ENCODE measurements at places on chromosomes 1 and 21.

DNA sequence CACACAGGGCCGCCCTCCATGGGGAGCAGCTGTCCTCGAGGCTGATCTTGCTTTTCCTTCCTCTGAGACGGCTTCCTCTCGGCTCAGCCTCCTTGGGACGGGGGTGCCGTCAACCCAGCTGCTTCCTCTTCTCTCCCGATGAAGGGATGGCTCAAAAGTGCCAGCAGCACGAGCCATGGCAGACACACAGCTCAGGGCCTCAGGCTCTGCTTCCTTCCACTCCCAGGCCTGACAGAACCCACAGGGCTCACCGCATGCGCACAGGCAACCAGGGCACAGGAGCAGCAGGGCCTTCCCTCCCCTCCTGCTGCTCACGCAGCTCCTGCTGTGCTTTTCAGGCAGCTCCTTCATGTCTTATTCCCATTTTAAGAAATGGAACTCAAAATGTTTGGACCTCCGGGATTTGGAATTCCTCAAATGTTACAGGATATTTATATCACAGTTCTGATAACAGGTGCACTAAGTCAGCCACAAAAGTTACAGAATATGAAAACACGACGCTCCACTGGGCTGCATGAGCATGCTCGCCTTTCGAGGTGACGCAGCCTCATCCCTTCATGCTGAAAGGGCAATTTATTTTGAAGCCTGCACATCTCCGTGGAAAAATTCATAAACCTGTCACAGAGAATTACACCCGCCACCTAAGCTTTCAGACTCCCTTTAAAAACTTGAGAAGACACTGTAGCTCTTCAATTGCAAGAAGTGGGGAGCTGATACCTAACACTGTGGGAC is 84.4 kb downstream of the HSF2BP start:
- DNase-seq: no peak

GRCh38 chr1:202130816-202131522 is 8.3 kb downstream of the GPR37L1 start:
- DNase-seq: no peak

GRCh38 chr1:241519308-241520079 is at the start of gene FH:
FH (minus strand) TSS chr1:241519755; CDS start chr1:241519722, 33 bp downstream.
- DNase-seq: peak; percentile 92

DNA sequence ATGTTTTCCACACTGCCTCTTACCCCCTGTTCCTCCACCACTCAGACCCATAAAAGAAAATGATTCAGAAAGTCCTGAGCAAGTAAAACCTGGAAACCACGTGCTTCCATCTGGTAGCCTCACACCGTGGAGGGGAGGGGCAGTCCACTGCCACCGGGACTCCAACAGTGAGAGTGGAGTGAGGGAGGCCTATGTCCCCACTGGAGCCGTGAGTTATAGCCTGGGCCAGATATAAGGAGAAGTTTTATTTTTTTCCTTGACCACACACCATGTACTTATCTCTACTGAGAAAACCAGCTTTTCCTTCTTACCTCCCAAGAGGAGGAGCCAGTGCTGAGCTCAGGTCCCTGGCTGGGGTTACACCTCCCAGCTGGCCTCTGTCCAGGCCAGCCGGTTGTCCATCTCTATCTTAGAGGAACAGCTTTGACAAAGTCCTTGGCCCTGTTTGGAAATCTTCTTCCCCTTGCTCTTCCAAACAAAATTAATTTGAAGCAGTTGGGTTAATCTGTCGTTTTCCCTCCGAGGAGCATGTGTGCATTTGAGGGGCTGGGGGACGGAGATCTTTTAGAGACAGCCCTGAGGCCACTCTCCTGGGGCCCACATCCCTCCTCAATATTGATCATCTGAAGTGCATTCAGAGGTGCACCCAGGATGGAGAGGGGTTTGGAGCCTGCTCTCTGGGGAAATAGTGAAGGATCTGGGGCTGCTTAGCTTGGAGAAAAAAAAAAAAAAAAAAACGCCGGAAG is 49.1 kb upstream of the SERBP1 start:
- DNase-seq: no peak

DNA sequence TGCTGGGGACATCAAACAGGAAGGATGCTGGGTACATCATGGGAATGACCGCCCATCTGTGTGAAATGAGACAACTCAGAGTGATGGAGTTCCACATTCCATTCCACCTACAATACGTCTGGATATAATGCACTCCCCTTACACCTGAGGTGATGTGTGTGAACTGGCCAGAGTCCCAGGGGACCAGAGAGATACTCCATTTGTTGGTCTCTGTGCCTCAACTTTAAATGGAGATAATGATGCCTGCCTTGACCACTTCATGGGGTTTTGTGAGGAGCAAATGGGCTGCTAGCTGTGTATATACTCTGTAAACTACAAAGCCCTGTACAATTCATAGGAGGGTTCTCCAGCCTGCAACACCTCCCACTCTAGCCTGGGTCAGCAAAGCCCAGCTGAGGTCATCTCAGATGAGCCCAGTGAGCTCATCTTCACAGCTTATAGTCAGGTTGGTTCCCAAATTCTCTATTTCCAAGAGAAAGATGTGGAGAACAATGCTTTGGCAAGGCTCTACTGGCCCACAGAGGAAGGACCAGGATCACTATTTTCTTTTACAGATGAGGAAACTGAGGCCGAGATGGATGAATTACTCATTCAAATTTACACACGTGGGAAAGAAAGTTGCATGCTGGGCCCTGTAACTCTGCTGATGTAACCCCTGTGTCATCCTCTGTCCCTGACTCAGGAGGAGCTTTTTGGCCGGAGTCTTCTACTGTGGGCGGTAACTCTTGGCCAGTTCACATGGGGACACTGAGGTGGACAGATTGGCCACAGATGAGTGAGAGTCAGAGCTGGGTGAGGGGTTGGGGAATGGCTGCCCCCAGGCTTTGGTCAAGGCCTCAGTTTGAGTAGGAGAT is 105.6 kb upstream of the GCLM start:
- DNase-seq: no peak
